ENCODE measurements at places on chromosomes 1 and 21. TPM values are rescaled to one million over a fixed set of nuclear protein-coding genes. Genes with fewer than 3 reads are reported as not detected.

GRCh38 chr1:22229379-22229778, 86.5 kb upstream of the WNT4 start:
- H3K27ac ChIP-seq: no peak overlapping the region
- DNase-seq: no peak
- no peaks in the 10 kb centered on the region for H3K4me1 ChIP-seq
- H3K36me3 ChIP-seq: no peaks in the 10 kb centered on the region

DNA sequence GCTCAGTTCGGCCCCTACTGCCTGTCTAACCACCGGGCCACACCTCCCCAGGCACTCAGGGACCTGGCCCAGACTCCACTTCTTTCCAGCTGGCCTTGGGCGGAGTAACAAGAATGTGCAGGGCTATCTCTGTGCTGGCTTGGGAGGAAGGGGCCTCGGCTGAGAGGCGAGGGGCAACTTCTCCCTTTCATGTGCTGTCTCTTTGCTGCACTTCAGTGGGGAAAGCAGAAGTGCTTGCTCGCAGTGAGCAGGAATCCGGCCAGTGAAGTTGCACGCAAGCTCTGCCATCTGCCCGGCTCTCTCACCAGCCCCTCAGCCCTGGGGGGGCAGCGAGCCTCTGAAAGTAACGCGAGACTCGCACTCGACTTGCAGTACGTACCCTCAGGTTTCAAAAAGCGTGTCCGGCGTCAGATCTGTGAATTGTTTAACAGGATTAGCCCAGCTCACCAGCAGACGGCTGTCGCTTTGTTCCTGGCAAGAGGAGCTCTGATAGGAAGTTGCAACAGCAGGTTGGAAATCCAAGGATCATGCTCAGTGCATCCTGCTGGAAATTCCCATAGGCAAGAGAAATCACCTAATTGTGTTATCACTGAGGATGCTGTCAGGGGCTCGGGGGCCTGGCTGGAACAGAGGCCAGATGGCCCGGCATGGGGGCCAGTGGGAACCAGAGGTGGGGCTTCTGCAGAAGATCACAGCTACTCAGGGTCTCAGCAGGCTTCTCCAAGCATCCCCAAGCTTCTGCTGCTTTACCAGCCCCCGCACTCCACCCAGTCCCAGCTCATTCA, 221.1 kb downstream of the NPHP4 start:
- no peaks in the 10 kb centered on the region for H3K4me1 ChIP-seq
- no peak for DNase-seq
- no peak overlapping the region for H3K4me3 ChIP-seq
- no peak overlapping the region for H3K27ac ChIP-seq
- no peaks in the 10 kb centered on the region for H3K36me3 ChIP-seq
- peaks cover 11% of the 10 kb centered on the region for H3K27me3 ChIP-seq

DNA sequence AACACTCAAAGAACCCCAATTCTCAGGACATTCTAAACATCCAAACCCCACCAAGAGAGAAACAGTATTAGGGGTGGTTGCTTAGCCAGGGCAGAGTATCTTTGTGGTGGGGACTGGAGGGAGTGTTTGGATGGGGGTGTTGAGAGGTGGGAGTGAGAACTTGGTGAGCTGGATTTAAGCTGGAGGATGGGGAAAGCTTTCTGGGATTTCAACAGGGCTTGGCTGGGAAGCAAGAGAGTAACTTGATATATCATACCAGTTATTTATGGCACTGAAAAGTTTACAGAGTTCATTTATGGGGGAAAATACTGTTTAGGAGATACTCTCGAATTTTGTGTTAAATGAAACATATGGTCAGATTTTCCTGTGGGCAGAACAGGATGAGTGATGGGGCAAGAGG, 6.8 kb upstream of the CNIH3 start:
- H3K27me3 ChIP-seq: no peaks in the 10 kb centered on the region
- DNase-seq: no peak
- no peaks in the 10 kb centered on the region for H3K36me3 ChIP-seq

GRCh38 chr1:178358456-178358855, 138.3 kb downstream of the CLEC20A start:
- peaks cover 24% of the 10 kb centered on the region for H3K4me1 ChIP-seq
- no peak for DNase-seq
- H3K27ac ChIP-seq: no peak overlapping the region
- no peaks in the 10 kb centered on the region for H3K27me3 ChIP-seq

DNA sequence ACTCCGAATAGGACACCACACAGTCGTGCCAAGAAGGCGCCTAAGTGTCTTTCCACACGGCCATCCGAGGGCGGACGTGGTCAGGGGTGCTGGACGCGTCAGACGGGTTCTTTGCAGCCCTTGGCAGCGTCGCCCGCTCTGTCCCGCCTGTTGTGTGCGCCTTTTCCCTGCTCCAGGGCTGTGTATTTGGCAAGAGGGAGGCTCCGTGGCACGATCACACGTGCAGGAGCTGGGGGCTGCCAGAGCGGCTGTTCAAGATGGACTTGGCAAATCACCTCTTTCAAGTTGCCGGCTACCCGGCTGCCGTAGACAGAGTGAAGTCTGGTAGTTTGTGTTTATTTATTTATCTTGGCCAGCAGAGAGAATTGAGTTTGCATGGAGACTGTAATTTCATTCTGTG, 31.9 kb downstream of the PRKCZ start:
- no peaks in the 10 kb centered on the region for H3K4me1 ChIP-seq
- no peak for DNase-seq
- no peaks in the 10 kb centered on the region for H3K36me3 ChIP-seq
- H3K27ac ChIP-seq: no peak overlapping the region

ZBTB21 gene
- 15.2 TPM for total RNA-seq

- no peaks in the 10 kb centered on the region for H3K36me3 ChIP-seq
- H3K27ac ChIP-seq: no peak overlapping the region
- no peak for DNase-seq
- peaks cover 9% of the 10 kb centered on the region for H3K4me1 ChIP-seq
- H3K4me3 ChIP-seq: no peak overlapping the region
These were observed 69.6 kb upstream of the C1orf105 start for GRCh38 chr1:172350856-172351255.

CAPN8 gene
- not detected for total RNA-seq

ST6GALNAC5 gene
- not detected for total RNA-seq

DNA sequence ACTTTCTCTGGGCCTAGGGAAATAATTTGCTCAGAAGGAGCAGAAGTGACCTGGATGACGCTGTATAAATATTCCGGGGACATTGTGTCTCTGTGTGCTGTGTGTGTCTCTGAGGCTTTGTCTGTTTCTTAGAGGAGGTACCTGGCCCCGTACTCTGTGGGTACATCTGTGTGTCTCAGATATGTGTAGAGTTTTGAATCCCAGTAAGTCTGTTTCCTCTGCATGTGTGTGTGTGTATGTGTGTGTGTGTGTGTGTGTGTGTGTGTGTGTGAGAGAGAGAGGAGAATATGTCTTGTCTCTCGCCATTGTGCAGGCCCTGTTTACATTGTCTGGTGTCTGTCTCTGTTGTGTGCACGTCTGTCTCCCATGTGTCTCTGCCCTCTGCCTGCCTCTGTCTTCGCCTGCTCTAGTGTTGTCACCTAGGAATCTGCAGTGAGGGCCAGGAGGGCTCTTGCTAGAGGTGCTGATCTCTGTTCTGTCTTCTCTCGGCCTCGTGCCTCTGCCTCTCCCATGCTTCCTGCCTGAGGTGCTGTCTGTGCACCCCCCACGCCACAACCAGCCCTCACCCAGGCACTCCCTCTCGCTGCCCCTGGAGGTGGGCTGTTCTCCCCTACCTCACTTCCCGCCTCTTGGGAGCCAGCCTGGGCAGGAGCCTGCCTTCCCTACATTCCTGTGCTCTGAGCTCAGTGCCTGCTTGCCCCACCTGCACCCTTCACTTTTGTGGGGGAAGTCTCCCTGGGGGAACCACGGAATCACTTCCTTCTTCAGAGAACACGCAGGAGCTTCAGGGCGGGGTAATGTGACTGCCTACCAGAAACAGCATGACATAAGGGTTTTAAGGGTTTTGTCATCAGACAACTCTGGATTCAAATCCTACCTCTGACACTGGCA, 5.9 kb downstream of the MAP7D1 start:
- peak overlapping the region; percentile 87 for H3K27ac ChIP-seq
- H3K4me1 ChIP-seq: peaks cover 94% of the 10 kb centered on the region
- DNase-seq: no peak
- no peaks in the 10 kb centered on the region for H3K36me3 ChIP-seq
- H3K27me3 ChIP-seq: no peaks in the 10 kb centered on the region

All from heart right ventricle (tissue), 16 donors.